Endothelial cell (in vitro differentiated cells): ENCODE measurements at places on chromosomes 5 and 9. TPM values are rescaled to one million over a fixed set of nuclear protein-coding genes. Genes with fewer than 3 reads are reported as not detected.

GRCh38 chr5:172008689-172009141 is 2.3 kb upstream of the FBXW11 start:
- H3K27me3 ChIP-seq, result peaks cover 15% of the 10 kb centered on the region
- H3K4me3 ChIP-seq, result no peak overlapping the region
- H3K27ac ChIP-seq, result no peak overlapping the region
- H3K4me1 ChIP-seq, result peaks cover 24% of the 10 kb centered on the region
- H3K36me3 ChIP-seq, result peaks cover 4% of the 10 kb centered on the region
- DNase-seq, result no peak

- DNase-seq, result no peak
- peaks cover 2% of the 10 kb centered on the region for H3K27me3 ChIP-seq
- H3K4me3 ChIP-seq, result no peak overlapping the region
- H3K36me3 ChIP-seq, result no peaks in the 10 kb centered on the region
- no peak overlapping the region for H3K27ac ChIP-seq
Observed at GRCh38 chr5:39178171-39178570, 41.2 kb downstream of the FYB1 start.

DNA sequence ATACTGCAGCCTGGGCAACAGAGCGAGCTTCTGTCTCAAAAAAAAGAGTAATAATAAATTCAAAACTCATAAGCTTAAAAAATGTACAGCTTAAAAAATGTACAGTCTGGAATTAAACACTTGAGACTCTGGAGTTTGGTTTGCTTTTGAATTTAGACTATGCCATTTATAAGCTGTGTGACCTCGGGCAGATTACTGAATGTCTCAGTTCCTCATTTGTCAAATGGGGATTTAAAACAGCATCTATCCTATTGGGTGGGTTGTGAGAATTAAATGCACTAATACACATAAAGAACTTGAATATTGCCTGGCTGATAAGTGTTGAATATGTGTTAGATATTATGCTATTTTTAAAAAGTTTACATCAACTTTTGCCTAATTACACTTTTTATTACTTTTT is 98.4 kb downstream of the SCAMP1 start:
- DNase-seq, result no peak
- peaks cover 3% of the 10 kb centered on the region for H3K4me1 ChIP-seq
- H3K36me3 ChIP-seq, result peaks cover 24% of the 10 kb centered on the region
- no peak overlapping the region for H3K27ac ChIP-seq
- no peak overlapping the region for H3K4me3 ChIP-seq

GRCh38 chr5:139808481-139809330 is 13.1 kb downstream of the PSD2 start:
- H3K4me1 ChIP-seq, result no peaks in the 10 kb centered on the region
- peaks cover 9% of the 10 kb centered on the region for H3K36me3 ChIP-seq
- no peak overlapping the region for H3K27ac ChIP-seq
- no peak overlapping the region for H3K4me3 ChIP-seq
- peaks cover 9% of the 10 kb centered on the region for H3K27me3 ChIP-seq
- peak; percentile 78 for DNase-seq

DNA sequence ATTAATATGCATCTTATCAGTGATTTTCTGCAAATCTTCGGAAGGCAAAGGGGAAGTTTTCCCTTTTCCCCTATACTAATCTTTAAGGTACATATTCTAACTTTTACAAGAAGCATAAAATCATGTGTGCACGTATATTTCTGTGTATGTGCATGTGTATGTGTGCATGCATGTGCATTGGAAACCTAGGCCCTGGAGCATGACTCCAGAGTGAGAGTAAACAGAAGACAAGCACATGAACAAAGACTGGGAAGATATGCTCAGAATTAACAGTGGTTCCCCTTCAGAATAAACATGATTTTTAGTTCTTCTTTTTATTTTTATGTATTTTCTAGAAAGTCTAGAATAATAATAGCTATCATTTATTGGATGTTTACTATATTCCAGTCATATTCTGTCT is 10.9 kb upstream of the SELENOP start:
- H3K27ac ChIP-seq, result no peak overlapping the region
- no peak for DNase-seq
- no peaks in the 10 kb centered on the region for H3K4me1 ChIP-seq
- H3K4me3 ChIP-seq, result no peak overlapping the region
- peaks cover 2% of the 10 kb centered on the region for H3K27me3 ChIP-seq
- H3K36me3 ChIP-seq, result no peaks in the 10 kb centered on the region

GRCh38 chr9:74147906-74148305 is 349.2 kb upstream of the RORB start:
- H3K36me3 ChIP-seq, result no peaks in the 10 kb centered on the region
- H3K27ac ChIP-seq, result no peak overlapping the region
- H3K4me3 ChIP-seq, result no peak overlapping the region
- no peak for DNase-seq
- no peaks in the 10 kb centered on the region for H3K4me1 ChIP-seq

The AGPAT2 gene
- total RNA-seq, result 38.9 TPM

The FAM78A gene
- 73.4 TPM for total RNA-seq
